ENCODE measurements at places on chromosomes 6 and 20.

DNA sequence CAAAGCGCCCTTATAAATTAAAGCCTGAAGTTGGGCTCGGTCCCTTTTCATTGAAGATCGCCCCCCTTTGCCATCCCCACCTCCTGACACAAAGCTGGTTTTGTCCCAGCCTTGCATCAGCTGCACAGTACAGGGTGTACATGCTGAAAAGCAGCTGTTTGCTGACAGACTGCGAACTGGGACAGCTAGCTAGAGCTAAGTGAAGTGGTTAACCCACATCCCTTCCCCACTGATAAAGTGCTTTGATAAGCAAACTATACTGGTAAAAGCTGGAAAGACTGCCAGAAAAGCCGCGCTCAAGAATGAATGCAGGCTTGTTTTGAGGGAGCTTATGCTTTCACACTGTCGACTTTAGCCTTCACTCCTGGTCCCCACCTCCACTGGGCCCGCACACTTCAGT lies 207.3 kb downstream of the GMDS start:
- no peak for DNase-seq

GRCh38 chr6:115137910-115138309 lies 795.1 kb upstream of the HS3ST5 start:
- DNase-seq = no peak

- DNase-seq = no peak
These were observed 335.8 kb upstream of the QKI start for GRCh38 chr6:163078712-163079111.

- no peak for DNase-seq
These were observed 64.8 kb upstream of the BEND6 start for GRCh38 chr6:56890066-56890465.

DNA sequence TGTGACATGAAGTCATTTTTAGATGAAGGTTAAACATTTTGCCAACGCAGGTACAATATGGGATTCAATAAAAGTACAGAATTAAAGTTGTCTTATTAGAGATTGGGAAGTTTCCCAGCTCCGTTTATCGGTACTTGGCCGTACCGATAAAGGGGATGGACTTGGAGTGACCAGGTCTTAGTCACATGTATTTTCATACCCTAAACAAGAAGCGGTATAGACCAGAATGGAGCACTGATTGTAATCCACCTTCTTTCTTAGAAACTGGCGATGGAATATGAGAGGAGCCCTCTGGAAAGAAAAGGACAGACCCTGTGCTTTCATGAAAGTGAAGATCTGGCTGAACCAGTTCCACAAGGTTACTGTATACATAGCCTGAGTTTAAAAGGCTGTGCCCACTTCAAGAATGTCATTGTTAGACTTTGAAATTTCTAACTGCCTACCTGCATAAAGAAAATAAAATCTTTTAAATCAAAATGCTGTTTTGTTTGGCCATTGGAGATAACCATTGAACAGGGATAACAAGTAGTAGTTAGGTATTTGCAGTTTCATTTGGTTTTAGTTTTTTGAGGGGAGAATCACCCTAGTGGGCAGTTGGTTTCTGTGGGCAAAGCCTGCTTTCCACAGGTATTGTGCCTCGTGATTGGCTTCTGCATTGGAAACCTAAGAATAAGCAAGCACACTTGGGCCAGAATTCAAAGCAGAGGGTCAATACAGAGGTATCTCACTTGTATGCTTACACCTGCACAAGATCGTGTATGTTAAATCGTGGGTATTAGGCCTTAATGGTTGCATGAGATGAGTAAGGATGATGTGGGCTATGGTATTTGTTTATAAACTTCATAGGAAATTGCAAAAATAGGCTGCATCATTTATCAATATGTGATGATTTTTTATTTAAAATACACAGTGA lies 11.2 kb upstream of the ZNFX1 start:
- no peak for DNase-seq

GRCh38 chr6:166167258-166167731 lies 356 bp downstream of the TBXT start:
- DNase-seq = no peak

- no peak for DNase-seq
These were observed 612.5 kb downstream of the CDH26 start for GRCh38 chr20:60570481-60571277.

GRCh38 chr20:1086277-1087213 lies 31.9 kb upstream of the PSMF1 start:
- DNase-seq = no peak

GRCh38 chr20:50144362-50144761 lies 9.2 kb downstream of the PEDS1 start:
- DNase-seq = no peak

DNA sequence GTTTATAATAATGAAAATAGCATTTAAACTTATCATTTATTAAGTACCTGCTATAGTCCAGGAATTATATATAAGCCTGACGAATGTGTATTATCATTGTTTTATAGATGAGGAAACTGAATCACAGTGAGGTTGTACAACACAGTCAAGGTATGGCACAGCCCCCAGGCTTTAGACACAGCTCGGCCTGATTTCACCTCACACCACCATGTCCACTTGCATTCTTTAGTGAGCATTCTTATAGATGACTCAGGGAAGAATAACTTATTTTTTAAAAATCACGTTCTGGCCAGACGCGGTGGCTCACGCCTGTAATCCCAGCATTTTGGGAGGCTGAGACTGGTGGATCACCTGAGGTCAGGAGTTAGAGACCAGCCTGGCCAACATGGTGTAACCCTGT lies 289.0 kb downstream of the SYNE1 start:
- DNase-seq = no peak
